ENCODE measurements at places on chromosomes 2 and 18. TPM values are rescaled to one million over a fixed set of nuclear protein-coding genes. Genes with fewer than 3 reads are reported as not detected.

DNA sequence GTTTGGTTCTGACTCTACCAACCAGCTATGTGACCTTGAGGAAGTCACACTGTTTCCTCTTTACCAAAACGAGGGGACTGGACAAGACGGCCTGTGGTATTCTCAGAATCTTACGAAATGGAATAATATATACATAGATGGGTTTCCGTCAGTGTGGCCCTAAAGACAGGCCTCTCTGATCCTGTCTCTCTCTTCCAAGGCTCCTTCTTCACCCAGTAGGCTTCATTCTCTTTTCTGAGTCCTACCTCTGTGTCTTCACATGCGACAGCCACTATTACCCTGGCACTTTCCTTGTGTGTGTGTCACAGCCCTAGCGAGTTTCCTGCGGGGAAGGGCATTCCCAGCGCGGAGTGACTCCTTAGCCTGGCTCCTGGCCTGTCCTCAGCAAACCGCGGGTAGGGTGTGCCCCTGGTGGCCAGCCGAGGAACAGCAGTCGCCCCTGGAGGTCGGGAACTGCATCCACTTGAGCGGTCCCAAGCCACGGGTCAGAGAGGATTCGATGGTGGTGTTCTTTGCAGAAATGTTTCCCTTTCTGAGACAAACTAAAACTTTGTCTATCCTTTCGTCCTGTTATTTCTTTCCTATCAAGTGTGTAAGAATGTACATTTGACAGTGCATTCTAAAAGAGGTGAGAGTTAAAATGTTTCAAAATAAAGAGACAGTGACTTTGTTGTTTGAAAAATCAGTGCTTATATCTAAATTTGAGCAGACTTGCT, 63.3 kb downstream of the RAB31 start:
- peak; percentile 93 for DNase-seq

DNA sequence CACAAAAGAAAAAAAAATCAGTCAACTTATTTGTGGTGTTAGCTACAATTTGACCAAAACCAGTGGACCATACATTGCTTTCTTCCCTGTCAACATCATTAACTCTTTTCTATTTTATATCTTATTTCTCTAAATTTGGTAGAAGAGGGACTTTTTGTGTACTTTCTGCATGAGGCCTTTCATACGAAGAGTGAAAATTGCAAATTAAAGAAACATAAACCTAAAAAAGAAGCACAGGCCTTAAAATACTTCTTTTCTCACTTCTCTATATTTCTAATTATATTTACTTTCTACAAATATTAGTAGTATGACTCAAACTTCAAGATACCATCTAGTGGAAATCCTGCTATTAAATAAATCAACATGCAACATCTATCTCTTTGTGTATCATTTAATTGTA, 1073.4 kb upstream of the ZEB2 start:
- no peak for DNase-seq

GRCh38 chr18:48929941-48930713, 20.6 kb downstream of the SMAD7 start:
- DNase-seq, result peak; percentile 91

Gene CCDC85A
- total RNA-seq, result 1.5 TPM

GRCh38 chr2:196239622-196240587, 68.5 kb upstream of the STK17B start:
- DNase-seq, result no peak
